ENCODE measurements at places on chromosomes 1 and 21. TPM values are rescaled to one million over a fixed set of nuclear protein-coding genes. Genes with fewer than 3 reads are reported as not detected.

Gene NLRP3
- 0.47 TPM for total RNA-seq

Gene OR2T12
- total RNA-seq: not detected

Gene ANKRD35
- total RNA-seq: 7.4 TPM

Gene STYXL2
- total RNA-seq: not detected

Gene BTBD8
- 4.5 TPM for total RNA-seq

Gene RGS7
- not detected for total RNA-seq

Gene RAB42
- total RNA-seq: 1.8 TPM

Gene GJA8
- not detected for total RNA-seq

Gene IFI6
- 28.5 TPM for total RNA-seq

Gene HIPK1
- 44.0 TPM for total RNA-seq

GRCh38 chr1:7534061-7534825, 236.9 kb upstream of the VAMP3 start:
- DNase-seq: peak; percentile 33

DNA sequence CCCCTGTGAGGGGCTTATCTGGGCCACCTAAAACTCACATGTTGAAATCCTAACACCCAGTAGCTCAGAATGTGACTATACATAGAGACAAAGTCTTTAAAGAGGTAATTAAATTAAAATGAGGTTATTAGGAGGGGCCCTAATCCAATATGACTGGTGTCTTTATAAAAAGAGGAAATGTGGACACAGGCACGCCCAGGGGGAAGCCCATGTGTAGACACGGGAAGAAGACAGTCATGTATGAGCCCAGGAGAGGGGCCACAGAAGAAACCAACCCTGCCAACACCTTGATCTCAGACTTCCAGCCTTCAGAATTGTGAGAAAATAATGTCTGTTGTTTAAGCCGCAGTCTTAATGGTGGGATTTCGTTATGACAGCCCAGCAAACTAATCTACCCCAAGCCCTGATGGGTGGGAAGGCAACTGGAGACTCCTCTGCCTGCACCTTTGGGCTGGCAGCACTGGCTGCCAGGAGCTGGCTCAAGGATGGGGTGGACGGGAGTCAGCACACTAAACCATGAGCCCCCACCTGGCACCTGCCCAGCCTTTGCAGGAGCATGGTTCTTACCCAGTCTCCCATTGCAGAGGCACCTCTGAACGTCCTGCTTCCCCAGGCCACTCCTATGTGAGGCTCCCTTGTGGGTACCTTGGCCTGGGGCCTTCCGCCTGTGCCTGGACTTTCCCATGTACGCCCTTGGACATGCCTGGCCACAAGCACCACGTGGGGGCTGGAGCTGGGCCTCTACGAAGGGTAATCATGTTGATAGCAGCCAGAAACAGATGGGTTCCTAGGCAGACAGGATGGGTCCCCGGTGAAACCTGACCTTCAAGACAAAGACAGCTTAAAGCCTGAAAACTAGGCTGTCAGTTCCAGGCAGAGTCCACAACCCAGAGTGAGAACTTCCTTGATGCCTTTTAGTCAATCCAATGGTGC, 57.1 kb upstream of the DMRTB1 start:
- no peak for DNase-seq

- DNase-seq: no peak
Observed at GRCh38 chr1:204426971-204427701, 15.5 kb upstream of the PPP1R15B start.

- no peak for DNase-seq
Observed at GRCh38 chr1:150772326-150772725, 6.7 kb upstream of the CTSS start.

DNA sequence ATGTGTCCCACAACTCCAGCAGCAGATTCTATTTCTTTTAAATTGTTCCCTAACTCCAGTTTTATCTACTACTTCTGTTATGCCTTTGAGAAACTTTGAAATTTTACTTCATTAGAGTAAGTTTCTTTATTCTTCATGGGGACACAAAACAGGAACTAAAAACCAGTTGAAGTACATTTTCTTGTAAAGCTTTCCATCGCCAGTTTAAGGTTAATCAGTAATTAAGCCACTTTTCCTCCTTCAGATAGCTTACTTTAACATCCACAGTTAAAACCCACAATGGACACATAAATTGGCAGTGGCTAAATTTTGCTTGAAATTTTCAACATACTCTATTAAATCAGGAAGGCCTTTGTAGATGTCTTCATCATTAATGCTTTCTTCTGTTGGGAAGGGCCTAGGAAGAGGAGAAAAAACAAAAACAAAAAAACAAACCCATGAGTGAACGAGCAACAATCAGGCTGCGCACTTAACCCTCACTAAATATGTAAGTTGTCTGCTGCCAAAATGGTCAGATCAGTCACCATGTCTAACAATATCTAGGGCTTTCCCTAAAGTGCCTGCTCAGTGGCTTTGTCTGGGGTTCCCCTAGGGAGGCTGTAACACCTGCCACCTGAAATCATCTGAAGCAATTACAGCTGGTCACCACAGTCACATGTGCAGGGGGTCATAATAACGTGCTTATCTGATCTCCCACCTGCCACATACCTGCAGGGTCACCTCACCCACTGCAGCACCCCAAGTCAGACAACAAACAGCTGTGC, 187.9 kb downstream of the VAV3 start:
- DNase-seq: no peak

DNA sequence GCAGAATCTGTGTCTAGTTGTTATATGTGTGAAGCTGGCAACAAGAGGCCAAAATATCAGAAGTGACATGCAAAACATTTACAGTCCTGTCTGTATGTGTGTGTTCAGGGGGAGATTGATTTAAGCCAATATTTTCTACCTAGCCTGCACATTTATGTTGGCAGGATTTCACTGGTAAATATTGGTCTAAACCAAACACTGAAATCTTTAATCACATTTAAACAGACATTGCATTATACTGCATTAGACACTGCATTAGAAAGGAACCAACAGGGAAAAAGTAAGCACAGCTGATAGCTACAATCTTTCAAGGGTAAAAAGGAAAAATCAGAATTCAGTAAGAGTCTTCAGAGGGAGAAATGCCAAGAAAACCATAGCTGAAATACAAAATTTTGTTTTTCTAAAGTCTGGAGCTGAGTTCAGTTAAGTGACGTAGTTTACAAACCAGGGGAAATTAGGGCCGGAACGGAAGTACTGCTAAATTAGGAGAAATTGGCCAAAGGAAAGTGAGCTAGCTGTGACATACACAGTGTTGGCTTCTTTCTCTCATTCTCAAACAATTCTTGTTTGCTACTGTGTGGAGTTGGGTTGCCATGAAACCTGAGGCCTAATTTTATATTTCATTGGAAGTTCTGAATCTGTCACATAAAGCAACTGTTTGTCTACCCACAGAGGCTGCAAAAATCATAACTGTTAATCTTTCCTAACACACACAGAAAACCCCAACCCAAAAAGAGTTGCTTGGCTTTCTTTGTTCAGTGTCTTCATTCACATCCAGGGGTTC, 217.3 kb upstream of the SGIP1 start:
- DNase-seq: no peak

DNA sequence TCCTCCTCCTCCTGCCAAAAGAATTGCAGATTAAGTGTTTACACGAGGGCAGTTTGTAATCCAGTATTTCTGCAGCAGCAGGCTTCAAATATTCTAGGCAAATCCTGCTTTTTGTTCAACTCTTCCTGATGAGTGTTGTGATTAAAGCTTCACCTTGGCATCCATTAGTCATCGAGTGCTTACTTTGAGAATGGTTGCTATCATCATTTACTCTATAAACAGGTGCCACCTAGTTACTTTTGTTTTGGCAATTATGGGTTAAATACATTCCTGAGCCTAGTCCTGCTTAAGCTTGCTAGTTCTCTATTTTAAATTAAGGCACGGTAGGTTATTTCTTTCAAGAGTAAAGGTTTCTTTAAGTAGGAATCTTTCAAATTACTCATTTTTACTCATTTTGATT, 20.3 kb downstream of the PDC start:
- DNase-seq: no peak

DNA sequence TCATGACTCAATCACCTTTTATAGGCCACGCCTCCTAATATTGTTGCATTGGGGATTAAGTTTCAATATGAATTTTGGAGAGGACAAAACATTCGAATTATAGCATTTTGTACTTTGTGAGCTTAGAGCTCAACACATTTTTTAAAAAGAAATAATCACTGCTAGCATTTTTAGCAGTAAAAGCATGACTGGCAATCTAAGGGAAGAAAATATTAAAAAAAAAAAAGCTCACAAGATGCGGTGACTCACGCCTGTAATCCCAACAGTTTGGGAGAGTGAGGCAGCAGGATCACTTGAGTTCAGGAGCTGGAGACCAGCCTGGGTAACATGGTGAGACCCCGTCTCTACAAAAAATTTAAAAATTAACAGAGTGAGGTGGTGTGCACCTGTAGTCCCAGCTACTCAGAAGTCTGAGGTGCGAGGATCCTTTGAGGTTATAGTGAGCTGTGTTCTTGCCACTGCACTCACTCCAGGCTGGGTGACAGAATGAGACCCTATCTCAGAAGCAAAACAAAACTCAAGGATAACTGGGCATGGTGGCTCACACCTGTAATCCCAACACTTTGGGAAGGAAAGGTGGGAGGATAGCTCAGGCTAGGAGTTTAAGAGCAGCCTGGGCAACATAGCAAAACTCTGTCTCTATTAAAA, 28.8 kb upstream of the DIPK1A start:
- no peak for DNase-seq

- no peak for DNase-seq
Observed at GRCh38 chr1:164637461-164638375, 78.7 kb downstream of the PBX1 start.

DNA sequence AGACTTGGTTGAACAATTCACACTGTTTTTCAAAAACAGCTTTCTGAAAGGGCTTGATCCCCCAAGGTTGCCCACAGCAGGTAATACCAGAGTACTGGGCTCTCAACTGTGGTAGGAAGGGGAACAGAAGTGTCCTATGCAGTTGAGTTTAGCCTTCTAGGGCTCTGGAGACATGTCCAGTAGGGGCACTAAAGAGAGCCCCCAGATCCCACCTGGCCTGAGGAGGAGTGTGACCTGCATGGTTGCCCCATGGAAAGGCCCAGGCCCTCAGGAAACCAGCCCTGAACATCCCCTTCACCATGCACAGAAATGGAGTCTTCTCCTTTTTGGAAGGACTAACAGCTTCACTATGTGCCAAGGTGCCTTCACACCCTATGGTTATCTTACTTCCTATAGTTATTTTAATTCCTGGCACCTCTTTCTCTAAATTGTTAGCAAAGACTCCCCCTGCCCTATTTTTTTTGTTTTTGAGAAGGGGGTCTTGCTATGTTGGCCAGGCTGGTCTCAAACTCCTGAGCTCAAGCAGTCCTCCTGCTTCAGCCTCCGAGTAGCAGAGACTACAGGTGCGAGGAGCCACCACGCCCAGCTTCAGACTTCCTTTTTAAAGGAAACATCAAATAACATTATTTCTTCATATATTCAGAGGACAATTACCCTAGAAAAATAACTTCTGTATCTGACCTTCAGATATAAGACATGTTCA, 16.8 kb upstream of the LSS start:
- DNase-seq: no peak

DNA sequence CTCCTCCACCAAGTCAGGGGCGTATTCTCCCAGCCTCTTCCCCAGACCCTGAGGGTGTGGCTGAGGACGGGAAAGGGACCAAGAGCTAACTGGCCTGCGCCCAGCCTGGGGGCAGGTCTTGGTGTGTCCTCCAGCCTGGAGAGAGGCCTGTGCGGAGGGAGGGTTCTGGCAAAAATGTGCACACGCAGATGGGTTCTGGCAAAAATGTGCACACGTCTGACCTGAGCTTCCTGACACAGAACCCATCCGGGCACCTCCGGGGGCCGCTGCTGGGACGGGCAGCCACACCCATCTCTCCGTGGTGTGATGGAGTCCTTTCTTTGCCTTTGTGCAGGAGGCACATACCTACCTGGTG, 23.1 kb upstream of the PKP1 start:
- DNase-seq: no peak

- no peak for DNase-seq
Observed at GRCh38 chr1:76657623-76658022, 209.7 kb upstream of the ST6GALNAC5 start.

DNA sequence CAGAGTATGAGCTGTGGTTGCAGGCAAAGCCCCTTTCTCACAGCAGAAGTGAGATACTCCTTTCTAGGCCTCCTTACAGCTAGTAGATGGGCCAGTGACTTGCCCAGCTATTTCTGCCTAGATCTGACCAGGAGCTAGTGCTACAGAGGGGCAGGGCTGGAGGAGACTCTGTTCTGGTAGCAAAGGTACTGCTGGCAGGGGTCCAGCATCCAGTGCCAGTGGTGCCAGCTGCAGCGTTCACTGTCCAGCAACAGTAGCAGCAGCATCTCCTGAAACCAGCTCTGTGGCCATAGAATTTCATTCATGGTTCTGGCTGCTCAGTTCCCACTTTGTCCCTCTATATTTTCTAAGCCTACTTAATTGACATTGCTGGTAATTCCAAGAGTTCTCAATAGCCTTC, 62.5 kb upstream of the CNN3 start:
- DNase-seq: peak; percentile 58

GRCh38 chr1:15424146-15424667, 14.0 kb upstream of the CTRC start:
- peak; percentile 88 for DNase-seq

- DNase-seq: no peak
Observed at GRCh38 chr1:208278638-208279037, 34.5 kb upstream of the PLXNA2 start.

DNA sequence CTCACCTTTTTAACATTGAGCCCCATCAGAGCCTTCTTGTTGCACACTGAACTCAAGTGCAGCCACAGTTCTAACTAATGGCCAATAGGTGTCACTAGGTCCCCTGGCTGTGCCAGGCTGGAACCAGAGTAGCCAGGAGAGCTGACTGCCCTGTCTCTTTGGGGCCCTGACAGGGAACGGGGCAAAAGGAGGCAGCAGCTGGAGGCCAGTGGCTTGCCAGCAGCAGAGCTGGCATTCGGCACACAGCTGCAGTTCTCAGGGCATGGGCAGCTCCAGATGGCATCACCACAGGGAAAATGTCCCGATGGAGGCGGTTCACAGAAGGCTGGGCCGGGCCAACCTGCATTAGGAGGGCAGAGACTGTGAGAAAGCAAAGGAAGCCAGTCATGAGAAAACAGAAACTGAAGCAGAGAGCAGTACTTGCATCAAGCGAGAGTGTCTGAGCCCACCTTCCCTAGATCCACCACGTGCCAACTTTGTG, 188.6 kb downstream of the FCRL5 start:
- DNase-seq: no peak

GRCh38 chr1:109885589-109885988, 25.1 kb upstream of the CSF1 start:
- DNase-seq: no peak

GRCh38 chr21:38297194-38297631, 40.4 kb downstream of the KCNJ15 start:
- no peak for DNase-seq

- DNase-seq: no peak
Observed at GRCh38 chr1:152745765-152746444, 11.9 kb upstream of the KPRP start.
